ENCODE measurements at places on chromosomes 7 and 10. TPM values are rescaled to one million over a fixed set of nuclear protein-coding genes. Genes with fewer than 3 reads are reported as not detected.

Gene TMEM236
- total RNA-seq, result 3.0 TPM

Gene PILRA
- total RNA-seq, result 14.5 TPM

Gene GPR26
- not detected for total RNA-seq

DNA sequence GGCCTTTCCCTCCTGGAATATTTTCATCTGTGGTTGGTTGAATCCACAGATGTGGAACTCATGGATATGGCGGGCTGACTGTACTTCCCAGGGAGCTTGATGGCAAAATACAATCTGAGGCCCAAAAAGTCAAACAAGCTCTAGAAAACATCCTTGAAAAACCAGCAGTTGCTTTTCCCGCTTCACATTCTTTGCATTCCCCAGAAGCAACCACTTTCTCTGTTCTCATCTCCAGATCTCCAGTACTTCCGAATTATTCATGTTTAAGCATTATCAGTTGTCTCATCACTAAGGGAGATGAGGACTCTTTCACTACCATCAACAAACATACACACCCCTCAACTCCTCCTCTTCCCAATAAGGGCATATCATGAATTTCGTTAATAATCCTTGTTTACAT is 55.3 kb downstream of the KIF5B start:
- DNase-seq, result no peak

DNA sequence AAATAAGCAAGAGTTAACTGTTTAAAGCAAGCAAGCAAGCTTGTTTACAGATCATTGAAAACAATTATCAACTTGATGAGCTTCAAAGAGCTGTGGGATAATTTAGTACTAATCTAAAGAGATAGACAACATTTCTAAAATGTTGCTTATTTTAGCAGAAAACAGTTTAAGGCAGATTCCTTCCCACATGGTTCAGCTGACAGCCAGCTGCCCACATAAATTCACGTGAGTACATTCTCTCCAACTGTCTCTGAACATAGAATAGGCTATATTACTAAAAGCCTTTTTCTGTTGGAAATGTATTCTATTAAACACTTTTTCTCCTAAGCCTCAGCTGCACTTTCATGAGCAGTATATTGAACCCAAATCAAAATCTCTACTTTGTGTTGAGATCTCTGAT is 174.1 kb downstream of the LRRN3 start:
- no peak for DNase-seq

DNA sequence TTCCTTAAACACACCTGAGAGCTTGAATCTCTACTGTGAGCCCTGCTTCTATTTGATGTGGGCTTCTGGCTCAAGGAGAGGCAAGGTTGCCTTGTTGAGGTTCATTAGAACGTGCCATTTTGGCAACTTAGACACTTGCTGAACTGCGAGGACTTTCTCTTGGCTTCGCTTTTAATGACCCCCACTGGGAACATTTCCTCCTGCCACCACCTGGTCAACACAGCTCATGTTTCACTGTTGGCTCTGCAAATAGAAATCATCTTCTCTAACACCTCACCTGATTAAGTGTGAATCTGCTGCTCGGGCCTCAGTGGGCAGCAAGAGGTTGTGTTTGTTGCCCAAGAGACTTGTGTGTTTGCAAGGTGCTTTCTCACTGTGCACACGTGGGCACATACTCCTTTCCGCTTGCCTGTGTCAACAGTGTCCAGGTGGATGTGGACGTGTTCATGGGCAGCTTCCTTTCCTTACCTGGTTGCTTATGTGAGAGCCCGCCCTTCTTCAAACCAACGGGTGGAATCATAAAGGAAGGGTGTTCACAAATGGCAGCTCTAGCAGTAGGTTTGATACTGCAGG is 147.0 kb downstream of the NRP1 start:
- no peak for DNase-seq

DNA sequence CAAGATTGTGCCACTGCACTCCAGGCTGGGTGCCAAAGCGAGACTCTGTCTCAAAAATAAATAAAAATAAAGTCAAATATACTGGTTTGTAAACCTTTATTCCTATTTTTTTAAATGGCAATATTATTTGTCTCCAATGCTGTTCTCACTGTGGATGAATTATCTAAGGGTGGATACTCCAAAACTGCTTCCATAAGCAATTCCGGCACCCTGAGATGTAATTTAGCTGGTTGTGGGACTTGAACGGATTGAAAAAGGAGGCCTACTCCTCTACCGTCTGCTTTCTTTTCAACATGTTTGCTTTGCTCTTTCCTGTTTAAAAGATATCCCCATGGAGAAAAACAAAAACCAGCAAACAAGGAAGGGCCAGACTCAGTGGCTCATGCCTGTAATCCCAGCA is 54.4 kb downstream of the SLC35B4 start:
- no peak for DNase-seq

GRCh38 chr7:52838981-52839411 is 196.4 kb upstream of the POM121L12 start:
- DNase-seq, result no peak

DNA sequence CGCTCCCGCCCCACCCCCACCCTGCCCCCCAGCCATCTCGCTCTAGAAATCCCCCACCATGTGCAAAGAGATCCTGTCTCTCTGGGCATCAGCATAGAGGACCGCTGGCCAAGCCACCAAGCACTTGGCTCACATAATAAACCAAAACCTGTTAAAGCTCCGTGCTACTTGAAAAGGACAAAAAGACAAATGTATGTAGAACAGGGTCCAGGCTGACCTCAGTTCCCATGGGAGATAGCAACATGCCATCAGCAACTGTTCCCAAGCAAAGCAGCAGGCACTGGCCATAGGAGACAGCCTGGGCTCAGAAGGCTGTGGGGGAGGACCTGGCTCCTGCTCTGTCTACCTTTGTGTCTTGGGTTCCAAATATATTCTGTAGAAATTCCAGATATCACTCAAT is 38.4 kb upstream of the GDF10 start:
- peak; percentile 28 for DNase-seq

- no peak for DNase-seq
Measured at GRCh38 chr10:25017154-25017590, 760 bp downstream of the THNSL1 start.

All from mesenteric fat pad (tissue), 1 donor.